Activated CD4-positive, alpha-beta T cell treated with anti-CD3 and anti-CD28 coated beads, Interleukin-2, Interleukin-4, amounts not matched to agents 100 ng/mL and 50 ng/mL, durations not matched to agents 16 hours and 8 hours (primary cell): ENCODE measurements at places on chromosomes 5 and 9.
A peak's percentile ranks its signal among the peaks of the same experiment; 100 is the strongest.

DNA sequence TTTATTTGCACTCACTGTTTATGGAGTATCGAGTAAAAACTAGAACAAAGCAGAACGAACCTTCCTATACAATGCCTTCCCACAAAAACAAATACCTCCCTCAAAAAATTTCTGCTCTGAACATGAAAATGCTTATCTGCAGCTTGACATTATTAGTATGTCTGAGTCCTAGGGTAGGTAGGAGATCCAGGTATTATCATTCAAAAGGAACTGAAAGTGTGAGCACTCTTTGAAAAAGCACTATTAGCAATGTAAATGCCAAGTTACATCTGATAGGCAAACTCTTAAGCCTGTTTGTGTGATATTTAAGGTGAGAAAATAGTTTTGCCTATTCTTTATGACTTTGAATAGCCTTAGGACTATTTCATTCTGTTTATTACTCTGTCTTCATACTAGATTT is 47.6 kb downstream of the ZSWIM6 start:
- DNase-seq = no peak

DNA sequence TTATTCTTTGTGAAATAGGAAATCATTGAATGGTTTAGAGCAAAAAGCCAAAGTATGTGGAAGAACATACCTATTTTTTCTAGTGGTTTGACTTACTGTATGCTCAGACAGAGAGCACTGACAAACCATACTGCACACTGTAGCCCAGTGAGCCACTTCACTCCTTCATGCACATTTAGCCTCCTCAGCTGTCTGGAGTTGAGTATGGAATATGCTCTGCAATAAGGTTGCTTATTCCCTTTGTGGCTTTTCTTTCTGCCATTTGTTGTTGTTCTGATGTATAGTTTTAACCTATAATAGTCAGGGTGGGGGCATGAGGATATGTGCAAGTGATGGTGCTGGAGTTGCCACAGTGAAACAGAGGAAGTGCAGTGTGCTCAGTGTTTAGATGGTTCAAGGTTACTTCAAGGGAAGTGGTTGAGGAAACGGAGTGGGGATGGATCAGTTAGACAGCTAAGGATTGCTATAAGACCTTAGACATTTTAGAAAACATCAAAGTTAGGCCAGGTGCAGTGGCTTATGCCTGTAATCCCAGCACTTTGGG is 100.7 kb downstream of the CDC42SE2 start:
- no peak for DNase-seq

GRCh38 chr9:93086447-93087224 is 9.4 kb upstream of the CARD19 start:
- no peak for DNase-seq

GRCh38 chr5:168829922-168830417 is 250.8 kb upstream of the PANK3 start:
- no peak for DNase-seq

DNA sequence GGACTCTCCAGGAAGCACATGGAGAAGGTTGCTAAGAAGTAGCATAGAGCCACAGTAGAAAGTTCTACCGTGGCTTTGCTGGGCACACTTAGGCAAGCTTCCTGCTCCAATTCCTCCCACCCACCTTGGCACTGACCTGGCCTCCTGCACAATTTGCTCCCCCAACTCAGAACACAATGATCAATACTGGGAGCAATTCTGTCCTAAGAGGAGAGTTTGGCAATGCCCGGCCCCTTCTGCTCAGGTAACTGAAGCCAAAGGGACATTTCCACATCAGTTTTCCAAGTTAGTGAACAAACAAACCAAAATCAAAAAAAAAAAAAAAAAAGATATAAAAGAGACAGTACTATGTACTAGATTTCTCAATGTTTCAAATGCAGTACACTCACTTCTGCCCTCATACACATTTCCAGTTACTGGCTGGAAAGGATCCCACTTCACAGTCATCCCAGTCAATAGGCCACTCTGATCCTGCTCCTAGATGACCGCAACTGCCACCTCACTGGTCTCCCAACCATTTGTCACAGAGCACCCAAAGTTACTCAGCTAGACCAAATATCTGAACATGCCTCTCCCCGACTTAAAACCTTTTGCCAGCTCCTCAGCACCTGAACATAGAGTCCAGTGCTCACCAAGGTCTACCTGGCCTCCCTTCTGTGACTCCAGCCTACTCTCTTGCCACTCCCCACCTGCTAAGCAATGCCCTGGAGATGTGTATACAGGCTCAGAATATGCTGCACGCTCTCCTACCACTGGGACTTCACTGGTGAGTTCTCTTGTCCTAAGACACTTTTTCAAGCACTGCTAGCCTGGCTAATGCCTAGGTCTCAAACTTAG is 21.3 kb downstream of the ABCA1 start:
- no peak for DNase-seq

DNA sequence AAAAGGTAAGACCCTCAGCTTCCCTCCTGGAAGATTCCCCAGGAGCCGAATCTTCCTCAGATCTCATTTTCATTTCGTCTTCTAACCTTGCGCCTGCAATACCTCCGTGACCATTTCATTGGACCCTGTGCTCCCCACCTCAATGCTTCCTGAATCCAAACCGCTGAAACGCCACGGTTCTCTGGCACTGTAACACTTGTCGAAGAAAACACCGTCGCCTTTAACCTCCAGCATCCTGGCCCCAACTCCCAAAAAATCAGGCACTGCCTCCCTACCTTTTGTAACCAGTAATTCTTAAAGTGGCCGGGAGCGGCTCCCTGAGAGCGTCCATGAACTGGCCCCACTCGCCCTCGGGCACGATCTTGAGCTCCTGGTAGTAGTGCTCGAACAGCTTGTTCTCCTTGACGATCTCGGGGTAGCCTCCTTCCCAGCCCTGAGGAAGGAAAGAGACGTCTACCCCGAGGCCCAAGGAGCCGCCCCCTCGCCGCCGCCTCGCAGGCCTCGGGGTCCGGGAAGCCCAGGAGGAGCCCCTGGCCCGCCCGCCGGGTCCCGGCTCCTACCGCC is 438 bp downstream of the NSUN2 start:
- DNase-seq = no peak

DNA sequence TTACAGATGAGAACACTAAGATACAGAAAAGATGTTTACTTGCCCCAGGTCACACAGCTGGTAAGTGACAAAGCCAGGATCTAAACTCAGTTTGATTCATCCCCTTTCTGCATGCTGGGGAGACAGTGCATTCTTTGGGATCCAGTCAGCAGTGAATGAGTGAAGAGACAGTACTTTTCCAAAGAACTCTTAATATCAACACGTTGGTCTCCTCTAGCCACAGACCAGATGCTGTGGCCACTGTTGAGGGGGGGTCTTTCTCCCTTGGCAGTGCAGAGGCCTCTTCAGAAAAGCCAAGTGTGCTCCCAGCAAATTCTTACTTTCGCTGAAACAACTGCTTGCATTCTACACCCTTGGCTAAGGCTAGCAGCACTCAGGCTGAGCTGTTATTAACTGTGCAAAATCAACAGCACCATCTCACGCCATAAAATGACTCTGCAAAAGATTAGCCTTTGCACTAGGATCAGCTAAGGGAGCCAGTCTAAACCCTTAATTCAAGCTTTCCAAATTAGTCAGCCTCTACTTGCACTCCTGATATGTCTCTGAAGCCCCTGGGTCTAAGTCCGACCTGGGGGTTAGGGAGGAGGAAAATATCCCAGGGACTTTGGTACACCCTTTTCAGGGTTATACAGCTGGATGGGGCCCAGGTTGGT is 4.8 kb upstream of the TMEM171 start:
- no peak for DNase-seq

- peak; percentile 11 for DNase-seq
Observed at GRCh38 chr9:134738869-134739659, 97.5 kb downstream of the COL5A1 start.

GRCh38 chr9:130940693-130941576 is 1.9 kb upstream of the FIBCD1 start:
- peak; percentile 66 for DNase-seq

- no peak for DNase-seq
Observed at GRCh38 chr5:151795426-151795825, 23.7 kb downstream of the G3BP1 start.

DNA sequence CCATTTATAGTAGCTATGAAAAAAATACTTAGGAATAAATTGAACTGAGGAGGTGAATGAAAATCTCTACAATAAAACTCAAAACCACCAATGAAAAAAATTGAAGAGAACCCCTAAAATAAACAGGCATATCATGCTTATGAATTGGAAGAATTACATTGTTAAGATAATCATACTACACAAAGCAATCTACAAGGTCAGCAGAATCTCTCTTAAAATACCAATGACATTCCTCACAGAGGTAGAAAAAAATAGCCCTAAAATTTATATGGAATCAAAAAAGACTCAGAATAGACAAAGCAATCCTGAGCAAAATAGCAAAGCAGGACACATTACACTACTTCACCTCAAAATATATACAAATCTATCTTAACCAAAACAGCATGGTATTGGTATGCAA is 23.2 kb downstream of the PRDM9 start:
- DNase-seq = no peak

DNA sequence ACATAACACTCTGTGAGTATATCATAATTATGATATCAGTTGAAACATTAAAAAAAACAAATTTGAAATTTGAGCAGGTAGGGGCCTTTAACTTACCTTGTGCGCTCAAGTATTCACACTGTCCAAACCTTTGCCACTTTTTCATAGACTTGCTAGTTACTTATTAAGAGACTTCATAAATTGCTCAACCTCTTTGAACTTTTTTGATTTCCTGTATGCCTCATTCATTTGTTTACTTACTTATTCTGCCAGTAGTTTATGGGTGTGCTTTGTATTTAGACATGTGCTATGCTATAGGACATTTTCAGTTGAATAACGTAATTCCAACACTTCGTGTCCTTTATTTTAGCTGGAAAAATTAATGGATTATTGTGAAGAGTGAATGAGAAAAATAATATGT is 204.8 kb downstream of the HCN1 start:
- DNase-seq = no peak

DNA sequence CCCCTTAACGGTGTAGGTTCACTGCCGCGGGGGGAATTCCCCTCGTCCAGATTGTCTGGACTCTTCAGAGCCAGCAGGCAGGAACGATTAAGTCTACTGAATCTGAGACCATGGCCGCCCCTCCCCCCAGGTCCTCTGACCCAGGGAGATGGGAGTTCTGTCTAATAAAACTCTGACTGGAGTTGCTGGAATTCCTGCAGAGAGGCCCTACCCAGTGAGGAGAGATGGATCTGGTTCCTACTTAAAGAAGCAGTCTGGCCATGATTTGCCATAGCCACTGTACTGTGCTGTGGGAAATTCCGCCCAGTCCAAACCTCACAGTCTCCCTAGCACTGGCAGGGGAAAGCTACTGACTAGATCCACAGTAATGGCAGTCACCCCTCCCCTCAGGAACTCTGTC is 237.7 kb upstream of the RASA1 start:
- no peak for DNase-seq

- no peak for DNase-seq
Observed at GRCh38 chr5:82905986-82906385, 171.2 kb downstream of the TMEM167A start.

DNA sequence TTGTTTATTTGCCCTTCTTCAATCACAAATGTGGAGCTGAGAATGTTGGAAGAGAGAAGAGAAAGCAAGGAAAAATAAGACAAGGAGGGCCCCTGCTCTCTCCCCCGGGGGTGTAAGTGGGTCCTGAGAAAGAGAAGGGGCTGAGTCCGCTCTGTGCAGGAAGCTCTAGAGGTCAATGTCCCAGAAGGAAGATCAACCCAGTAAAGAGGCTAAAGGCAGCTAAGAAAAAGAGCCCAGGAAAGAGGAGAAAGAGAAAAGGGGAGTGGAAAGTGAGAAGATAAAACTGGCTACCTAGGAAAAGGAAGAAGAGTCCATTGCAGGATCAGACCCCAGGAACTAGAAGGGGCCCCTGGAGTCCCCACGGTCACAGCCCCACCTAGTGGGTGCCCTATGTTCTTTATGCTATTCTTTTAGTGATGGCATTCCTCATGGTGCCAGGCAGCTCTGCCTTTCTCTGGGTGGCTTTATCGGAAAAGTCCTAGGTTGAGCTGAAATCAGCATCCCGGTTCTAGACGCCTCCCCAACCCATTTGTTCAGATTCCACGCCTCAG is 583.4 kb downstream of the ACTL7B start:
- DNase-seq = no peak

GRCh38 chr5:158514319-158514985 is 585.3 kb downstream of the EBF1 start:
- DNase-seq = no peak

DNA sequence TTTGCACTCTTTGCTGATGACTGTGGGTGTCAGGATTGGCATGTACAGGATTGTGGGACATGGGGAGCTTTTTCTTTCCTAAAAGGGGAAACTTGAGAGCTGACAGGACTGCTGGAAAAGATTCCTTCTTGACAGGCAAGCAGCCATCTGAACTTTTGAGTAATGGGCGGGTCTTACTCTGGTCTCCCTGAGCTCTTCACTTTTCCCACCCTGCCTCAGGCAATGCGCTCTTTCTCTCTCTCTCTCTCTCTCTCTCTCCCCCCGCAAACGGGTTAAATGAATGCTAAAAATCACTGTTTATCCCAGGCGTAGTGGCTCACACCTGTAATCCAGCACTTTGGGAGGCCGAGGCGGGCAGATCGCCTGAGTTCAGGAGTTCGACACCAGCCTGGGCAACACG is 37.1 kb upstream of the F2RL1 start:
- DNase-seq = no peak

- no peak for DNase-seq
Observed at GRCh38 chr5:14309878-14310531, 166.9 kb downstream of the TRIO start.

DNA sequence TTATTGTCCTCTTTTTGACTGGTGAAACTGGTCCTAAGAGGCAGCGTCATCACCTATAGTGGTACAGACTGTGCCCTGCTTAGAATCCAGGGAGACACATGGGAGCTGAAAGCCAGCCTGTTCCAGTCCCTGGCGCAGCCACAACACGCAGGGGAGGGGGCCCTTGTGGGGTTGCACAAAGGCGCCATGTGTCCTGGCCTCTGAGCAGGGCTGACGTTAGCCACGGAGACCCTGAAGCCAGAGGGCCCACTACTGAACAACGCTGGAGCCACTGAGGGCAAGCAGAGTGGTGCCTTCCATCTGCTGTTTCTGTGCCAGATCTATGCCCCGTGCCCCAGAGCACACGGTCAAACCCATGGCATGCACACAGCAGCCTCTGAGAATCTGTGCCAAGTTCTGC is 147.3 kb downstream of the ACTL7B start:
- DNase-seq = no peak
